Left ventricle myocardium superior (tissue), 1 donor: ENCODE measurements at places on chromosomes 5 and 9.

DNA sequence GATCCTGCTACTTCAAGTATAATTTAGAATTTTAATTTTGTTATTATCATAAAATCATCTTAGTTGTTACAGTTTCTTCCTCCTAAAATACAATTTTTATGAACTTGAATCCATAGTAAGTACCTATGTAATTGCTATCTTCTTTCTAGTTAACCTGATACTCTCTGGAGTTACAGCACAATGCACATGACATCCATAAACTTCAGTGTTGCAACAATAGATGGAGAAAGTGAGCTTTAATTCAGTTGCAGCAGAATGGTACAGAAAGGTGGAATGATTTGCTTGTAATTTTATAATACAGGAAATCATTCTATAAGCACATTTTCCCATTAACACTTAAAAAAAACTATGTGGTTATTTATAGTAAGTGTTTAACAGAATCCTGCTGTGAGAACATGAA lies 372.0 kb downstream of the CDH9 start:
- no peak for DNase-seq

GRCh38 chr9:83473488-83473971 lies 64.7 kb downstream of the FRMD3 start:
- no peak for DNase-seq

DNA sequence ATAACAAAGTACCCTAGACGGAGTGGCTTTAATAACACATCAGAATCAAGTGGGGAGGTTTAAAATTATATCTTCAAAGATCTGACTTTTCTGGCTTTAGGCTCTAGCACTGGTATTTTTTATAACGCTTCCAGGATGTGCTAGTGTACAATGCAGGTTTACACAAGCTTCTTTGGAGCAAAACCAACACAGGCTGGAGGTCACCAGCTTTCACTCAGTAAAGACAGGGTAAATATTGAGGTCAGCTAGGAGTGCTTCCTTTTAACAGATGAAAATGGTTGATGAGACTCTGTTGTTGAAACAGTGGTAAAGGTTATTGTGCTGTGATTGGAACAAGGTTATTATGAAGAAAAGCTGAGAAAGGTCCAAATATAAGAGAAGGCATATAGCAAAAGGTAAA lies 414.2 kb downstream of the TAF11L14 start:
- no peak for DNase-seq

DNA sequence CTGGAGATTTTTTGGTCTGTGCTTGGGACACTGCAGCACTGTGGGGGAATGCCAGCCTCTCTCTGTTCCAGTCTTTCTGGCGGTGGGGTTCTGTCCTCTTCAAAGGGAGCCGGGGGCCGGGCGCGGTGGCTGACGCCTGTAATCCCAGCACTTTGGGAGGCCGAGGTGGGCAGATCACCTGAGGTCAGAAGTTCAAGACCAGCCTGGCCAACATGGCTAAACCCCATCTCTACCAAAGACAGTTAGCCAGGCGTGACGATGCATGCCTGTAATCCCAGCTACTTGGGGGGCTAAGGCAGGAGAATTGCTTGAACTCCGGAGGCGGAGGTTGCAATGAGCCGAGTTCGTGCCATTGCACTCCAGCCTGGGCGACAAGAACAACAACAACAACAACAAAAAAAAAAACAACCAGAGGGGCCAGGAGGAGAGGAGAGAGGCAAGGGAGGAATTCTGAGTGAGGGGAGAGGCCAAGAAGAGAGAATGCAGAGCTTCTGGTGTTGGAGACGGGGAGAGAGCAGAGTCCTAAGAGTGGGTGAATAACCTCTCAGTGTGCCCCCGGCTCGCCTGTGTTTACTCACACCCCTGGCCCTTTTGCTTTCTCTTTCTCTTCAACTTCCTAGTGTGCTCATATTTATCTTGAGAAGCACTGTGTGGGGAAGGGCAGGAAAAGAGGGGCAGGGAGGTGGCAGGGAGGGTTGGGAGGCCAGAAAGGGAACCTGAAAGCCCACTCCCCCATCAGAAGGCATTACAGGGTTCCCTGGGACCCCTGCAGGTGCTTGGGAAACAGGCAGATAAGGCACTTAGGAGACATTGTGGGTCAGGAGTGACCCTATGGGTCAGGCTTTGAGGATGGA lies 3.2 kb upstream of the SET start:
- no peak for DNase-seq

DNA sequence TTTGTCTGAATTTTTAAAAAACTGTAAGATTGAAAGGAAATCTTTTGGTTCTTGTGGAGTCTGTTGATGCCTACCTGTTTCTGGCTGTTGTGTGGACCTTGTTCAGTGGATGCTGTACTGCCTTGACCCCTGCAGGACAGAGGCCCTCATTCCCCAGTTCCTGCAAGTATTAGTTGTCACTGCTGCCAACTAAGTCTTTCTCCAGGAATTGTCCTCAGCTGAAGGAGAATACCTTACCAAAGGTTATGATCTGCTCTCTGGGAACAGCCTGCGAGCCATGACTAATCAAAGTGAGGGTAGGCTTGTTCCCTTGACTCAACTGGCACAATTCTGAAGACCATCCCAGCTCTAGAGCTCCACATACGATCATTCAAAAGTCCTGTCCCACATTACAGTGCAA lies 145.3 kb upstream of the FST start:
- no peak for DNase-seq

DNA sequence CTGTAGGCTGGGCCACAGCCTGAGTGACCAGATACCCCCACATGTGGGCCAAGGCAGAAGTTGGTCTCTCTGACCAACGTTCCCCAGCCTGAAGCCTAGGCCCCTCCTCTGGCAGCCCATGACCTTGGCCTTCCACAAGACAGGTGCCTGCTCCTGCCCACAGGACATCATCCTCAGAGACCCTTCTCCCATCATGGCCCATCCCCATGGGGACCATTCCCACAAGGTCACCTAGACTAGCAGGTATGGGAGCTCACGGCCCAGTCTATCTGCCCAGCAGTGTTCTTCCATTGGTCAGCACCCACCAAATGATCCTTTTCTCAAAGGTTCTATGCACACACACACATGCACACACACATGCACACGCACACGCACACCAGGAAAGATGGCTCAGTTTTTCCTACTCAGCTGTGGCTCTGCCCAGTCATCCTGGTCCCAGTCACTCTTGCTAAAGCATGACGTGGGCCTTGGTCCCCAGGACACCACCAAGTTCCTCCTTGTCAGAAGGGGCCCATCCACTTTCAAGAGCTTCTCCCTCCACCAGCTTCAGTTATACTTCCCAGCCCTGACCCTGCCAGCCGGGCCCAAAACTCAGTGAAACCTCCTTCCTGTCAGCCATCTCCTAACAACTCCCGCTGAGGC lies 65.4 kb downstream of the PAX5 start:
- no peak for DNase-seq

DNA sequence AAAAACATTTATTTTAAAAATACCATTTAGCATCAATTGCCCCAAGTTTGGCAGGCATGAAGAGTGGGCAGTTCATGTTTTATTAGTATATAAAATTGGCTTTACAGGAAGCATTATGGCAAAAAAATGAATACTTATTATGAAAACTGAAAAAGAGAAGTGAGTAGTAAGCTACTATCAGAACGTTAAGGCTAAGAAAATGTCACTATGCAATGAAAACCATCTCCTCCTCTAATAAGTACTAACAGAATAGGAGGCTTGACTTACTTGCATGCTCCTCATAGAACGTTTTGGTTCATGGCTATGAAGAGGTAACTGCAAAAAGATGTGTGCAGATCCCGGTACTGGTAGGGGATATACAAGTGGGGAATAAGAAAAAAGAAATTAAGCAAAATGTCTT lies 23.6 kb downstream of the TICAM2 start:
- DNase-seq: no peak

DNA sequence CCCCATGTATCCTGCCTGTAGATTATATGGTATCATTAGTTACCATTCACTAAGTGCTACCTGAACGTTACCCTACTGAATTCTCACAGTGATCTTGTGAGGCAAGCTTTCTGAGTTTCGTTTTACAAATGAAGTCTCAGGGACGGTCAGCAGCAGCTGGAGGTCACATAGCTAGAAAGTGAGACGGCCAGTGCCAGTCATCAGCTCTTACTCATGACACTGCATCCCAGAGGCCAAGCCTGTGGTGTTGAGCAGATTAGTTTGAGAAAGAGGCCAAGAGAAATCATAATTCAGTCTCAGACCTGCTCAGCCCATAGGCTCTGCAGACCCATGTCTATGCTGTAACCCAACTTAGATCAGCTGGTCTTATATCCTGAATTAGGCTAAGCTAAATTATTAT lies 95.7 kb upstream of the EGFLAM start:
- DNase-seq: no peak

DNA sequence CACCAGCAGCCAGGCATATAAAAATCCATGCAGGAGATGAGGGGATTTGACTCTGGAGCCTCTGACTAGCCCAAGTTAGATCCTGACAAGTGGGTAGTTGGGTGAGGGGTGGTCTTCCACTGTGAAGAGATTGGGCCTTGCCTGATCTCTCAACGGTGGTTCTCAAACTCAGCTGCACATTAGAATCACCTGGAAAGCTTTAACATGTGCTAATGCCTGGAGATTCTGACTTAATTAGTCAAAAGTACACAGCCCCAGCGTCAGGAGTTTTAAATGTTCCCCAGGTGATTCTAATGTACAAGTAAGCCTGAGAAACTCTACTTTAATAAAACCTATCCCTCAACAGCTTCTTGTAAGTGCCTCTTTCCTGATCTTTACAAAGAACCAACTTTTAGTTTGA lies 57.5 kb downstream of the GCNT4 start:
- no peak for DNase-seq

- DNase-seq: no peak
Measured at GRCh38 chr9:112558978-112559377, 72.4 kb downstream of the KIAA1958 start.

GRCh38 chr5:79002374-79002773 lies 17.3 kb upstream of the ARSB start:
- DNase-seq: no peak

GRCh38 chr9:136228107-136228875 lies 17.3 kb downstream of the QSOX2 start:
- DNase-seq: no peak

DNA sequence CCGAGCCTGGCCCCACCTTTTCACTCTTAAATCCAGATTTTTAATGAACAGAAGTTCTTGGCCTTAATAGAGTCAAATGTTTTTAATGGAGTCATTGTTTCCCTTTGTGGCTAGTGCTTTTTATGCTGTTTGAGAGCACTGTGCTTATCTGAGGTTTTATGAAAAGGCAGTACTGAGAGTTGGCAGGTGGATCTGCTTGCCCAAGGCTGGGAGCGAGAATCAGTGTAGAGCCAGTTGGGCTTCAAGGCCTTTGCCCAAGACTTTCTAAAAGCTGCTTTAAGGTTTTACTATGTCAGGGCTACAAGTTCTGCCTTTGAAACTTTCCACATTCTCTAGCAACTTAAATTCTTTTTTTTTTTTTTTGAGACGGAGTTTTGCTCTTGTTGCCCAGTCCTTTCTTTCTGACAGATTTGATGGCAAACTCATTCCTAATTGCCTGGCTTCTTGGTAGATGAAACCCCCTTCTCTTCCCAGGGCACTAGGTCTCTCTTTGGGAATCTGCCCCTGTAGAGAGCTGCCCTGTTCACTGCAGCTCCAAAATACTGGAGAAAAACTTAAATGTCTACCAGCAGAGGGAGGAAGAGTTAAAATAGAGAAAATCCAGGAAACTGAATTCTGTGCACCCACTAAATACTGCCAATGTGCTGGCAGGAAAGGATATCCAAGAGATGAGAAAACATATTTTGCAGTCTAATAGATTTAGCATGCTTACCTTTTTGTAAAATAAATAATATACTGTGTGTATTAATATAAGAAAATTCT lies 36.9 kb upstream of the CDK20 start:
- DNase-seq: no peak

DNA sequence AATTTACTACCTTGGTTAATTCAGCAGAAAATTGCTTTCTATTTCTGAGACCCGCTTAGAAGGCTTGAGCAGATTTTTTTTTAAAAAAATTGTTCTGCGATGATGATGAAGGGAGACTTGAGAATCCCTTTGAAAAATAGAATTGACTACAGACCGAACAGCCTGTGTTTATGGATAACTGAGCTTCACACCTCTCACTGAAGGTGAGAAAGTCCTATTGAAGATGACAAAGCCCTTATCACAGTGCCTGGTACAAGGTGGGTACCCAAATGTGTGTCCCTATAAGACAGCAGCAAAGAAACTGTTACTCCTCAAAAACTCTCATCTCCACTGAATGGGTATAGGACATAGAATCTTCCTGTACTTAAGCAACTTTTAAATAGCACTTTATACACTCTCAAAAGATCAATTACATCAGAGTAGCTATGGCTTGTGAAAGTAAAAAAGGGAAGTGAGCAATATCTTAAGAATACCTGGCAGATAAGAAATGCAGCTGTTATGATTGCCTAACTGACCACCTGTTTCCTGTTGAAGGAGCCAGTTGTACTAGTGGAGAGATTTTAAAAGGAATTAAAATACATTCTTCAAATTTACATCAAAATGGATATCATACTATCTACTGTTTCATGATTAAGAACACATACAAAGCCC lies 419.7 kb downstream of the CHSY3 start:
- DNase-seq: no peak

- DNase-seq: no peak
Measured at GRCh38 chr9:82891321-82891720, 171.6 kb downstream of the RASEF start.

GRCh38 chr5:160251406-160252155 lies 22.3 kb downstream of the FABP6 start:
- no peak for DNase-seq

GRCh38 chr5:131386779-131387178 lies 122.9 kb downstream of the CDC42SE2 start:
- DNase-seq: no peak

DNA sequence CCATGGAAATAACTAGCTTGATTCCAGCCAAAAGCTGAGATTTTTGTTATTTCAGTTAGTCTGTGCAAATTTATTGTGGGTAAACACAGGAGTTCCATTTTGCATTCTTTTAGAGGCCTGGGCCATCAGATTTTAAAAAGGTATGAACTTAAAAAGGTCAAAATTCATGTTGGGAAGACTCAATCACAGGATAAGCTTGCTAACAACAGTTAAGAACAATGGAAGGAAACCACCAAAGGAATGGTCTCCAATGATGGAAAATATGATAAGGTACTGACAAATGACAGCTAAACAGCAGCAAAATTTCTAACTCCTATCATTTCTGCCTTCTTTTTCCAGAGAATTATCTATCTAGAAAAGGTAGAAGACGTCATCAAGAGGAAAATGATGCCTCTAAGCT lies 16.0 kb downstream of the ABITRAM start:
- no peak for DNase-seq

DNA sequence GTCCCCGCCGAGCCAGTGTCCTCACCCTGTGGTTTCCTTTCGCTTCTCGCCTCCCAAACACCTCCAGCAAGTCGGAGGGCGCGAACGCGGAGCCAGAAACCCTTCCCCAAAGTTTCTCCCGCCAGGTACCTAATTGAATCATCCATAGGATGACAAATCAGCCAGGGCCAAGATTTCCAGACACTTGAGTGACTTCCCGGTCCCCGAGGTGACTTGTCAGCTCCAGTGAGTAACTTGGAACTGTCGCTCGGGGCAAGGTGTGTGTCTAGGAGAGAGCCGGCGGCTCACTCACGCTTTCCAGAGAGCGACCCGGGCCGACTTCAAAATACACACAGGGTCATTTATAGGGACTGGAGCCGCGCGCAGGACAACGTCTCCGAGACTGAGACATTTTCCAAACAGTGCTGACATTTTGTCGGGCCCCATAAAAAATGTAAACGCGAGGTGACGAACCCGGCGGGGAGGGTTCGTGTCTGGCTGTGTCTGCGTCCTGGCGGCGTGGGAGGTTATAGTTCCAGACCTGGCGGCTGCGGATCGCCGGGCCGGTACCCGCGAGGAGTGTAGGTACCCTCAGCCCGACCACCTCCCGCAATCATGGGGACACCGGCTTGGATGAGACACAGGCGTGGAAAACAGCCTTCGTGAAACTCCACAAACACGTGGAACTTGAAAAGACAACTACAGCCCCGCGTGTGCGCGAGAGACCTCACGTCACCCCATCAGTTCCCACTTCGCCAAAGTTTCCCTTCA lies 1.4 kb downstream of the GLIS3 start:
- peak; percentile 41 for DNase-seq
